ENCODE measurements at places on chromosomes 6 and 20.

DNA sequence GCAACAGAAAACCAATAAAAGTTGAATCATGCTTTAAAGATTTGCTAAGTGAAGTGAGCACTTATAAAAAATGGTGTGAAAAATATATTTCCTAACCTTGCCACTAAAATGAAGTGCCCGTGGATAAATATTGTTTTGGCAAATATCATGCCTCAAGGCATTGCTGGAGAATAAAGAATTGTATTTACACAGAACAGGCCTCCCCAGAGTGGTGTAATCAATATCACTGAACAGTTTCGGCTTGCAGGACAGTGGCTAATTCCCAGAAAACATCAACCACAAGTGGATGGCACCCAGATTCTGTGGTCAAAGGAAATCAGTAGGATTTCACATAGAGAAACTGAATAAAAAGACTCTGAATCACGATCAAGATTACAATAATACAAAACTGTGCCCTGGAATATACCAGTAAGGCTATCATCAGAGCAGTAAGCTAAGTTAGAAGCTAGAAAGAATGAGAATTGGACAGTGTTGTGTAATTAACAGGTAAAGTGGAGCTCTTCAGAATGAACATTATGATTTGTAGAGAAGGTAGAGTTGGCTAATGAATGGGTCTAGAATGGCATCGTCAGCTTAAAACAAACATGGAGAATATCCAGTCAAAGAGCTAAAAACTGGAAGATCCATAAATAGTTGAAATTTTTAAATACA, 1026.9 kb upstream of the ADGRB3 start:
- no peak for DNase-seq

- peak; percentile 99 for DNase-seq
Observed at GRCh38 chr20:2814587-2815051, at the start of gene C20orf141. TSS of gene C20orf141 (plus strand) at chr20:2814987. CDS start at chr20:2815185, 198 bp downstream.

DNA sequence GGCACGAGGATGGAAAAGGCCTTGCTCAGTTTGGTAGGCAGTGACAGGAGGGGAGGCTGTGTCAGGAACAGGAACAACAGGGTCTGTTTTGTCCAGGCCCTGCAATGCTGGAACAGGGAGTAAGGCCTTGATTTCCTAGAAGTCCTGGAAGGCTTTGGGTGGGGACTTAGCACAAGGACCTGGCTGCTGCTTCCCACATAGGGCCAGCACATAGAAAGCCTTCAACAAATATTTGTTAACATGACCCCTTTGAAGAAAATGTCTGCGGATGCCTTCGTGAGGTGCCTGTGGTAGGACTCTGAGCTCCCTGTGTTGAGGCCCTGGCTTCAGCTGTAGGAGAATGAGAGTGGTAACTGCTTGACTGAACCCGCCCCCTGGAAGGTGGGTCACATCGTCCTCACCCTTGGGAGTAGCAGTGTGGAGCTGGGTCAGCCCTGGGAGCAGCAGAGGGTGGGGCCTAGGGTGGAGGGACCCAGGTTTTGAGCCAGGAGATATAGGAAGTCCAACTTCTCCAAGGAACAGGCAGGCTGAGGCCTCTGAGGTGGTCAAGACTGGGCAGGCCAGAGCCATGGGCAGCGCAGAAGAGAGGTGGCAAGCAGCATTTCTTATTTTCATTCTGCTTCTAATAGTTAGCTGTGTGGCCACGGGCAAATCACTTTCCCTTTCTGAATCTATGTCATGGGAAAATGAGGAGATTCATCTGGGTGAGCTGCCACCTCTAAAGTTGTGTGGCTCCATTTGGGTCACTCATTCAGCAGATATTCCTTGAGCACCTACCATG, 50.0 kb downstream of the CNBD2 start:
- no peak for DNase-seq

GRCh38 chr20:9945408-9945807, 89.4 kb upstream of the ANKEF1 start:
- DNase-seq: peak; percentile 67

GRCh38 chr20:19893356-19893755, 123.8 kb upstream of the NAA20 start:
- DNase-seq: peak; percentile 55

DNA sequence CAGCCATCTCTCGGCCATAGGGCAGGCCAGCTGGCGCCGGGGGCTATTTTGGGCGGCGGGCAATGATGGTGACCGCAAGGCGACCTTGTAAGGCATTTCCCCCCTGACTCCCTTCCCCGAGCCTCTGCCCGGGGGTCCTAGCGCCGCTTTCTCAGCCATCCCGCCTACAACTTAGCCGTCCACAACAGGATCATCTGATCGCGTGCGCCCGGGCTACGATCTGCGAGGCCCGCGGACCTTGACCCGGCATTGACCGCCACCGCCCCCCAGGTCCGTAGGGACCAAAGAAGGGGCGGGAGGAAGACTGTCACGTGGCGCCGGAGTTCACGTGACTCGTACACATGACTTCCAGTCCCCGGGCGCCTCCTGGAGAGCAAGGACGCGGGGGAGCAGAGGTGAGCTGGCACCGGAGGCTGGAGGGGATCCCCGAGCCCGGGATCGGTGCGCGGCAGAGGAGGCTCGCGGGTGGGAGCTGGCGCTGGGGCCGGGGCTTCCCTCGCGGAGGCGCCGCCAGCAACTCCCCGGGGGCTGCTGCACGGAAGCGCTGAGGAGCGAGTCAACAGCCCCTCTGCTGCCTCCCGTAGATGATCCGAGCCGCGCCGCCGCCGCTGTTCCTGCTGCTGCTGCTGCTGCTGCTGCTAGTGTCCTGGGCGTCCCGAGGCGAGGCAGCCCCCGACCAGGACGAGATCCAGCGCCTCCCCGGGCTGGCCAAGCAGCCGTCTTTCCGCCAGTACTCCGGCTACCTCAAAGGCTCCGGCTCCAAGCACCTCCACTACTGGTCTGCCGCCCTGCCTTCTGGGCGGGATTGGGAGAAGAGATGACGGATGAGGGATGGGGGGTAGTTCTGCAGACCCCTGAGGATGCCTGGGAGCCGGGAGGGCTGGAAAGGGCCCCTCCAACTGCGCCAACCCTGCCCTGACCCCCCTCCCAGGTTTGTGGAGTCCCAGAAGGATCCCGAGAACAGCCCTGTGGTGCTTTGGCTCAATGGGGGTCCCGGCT, at the start of the genes CTSA and NEURL2:
Gene CTSA (plus strand): TSS at position 351 of the 999 bp plus-strand sequence. CDS start 234 bp downstream, at position 585.
Gene NEURL2 (minus strand): TSS at position 224 of the 999 bp plus-strand sequence. CDS start 217 bp downstream, at position 7.
- peak; percentile 96 for DNase-seq

- DNase-seq: no peak
Observed at GRCh38 chr6:15368186-15368585, 122.3 kb downstream of the JARID2 start.

DNA sequence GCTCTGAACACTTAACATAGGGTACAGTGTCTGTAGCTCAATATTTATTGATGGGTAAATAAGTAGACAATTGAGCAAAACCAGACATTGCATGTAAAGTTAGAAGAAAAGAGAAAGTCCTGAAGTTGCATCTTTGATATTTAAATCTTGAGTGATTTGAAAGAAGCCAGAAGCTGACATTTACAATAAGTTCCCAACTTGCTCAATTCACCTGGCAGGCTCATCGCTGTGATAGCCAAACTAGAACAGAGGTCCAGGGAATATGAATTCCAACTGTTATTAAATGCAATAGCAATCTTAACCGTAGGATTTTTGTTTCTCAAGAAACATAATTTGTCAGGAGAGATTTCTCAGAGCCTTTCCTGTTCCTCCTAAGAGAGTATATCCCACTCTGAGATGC, 65.9 kb upstream of the EDN1 start:
- no peak for DNase-seq

- peak; percentile 69 for DNase-seq
Observed at GRCh38 chr6:135438907-135439535, 58.5 kb downstream of the AHI1 start.

DNA sequence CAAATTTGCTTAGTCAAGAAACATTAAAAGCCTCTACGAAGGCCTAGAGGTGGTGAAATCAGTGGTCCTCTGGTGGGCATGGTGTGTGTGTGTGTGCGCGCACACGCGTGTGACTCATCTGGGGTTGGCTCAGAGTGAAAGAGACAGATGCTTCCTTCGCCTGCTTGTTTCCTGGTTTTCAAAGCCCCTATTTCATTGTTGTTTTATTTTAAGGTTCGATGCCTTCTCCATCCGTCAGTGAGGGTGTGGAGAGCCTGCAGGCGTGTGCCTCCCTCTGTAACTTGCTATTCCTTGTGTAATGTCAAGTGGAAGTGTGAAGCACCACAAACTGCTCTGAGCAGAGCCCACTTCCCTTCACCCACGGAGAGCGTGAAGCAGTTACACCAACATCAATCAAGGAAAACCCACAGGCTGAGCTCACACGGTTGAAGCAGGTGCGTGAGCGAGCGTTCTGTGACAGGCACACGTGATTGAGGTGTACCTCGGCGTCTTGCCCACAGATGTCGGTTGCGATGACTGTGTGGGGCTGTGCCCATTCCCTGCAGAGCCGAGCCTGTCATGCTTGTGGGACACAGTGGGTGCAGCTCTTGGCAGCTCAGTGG, 233.9 kb downstream of the PRL start:
- no peak for DNase-seq

DNA sequence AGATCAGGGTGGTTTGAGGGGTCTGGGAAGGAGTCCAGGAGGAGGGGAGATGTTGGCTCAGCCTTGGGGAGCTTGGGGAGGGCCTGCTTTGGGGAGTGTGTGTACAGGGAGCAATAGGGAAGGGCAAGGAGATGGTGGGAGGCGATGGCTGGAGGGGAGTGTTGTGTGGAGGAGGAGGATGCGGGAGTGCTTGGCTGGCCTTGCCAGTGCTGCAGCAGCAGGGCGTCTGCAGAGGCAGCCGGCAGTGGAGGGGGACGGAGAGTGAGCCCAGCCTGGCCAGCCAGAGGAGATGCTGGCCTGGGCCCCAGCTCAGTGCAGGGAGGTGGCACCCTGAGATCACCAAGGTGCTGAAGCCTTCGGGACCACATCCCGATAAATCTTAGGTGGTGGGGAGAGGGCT, 3.9 kb downstream of the IP6K3 start:
- DNase-seq: no peak

GRCh38 chr20:62906209-62906608, 20.1 kb downstream of the DIDO1 start:
- DNase-seq: no peak

DNA sequence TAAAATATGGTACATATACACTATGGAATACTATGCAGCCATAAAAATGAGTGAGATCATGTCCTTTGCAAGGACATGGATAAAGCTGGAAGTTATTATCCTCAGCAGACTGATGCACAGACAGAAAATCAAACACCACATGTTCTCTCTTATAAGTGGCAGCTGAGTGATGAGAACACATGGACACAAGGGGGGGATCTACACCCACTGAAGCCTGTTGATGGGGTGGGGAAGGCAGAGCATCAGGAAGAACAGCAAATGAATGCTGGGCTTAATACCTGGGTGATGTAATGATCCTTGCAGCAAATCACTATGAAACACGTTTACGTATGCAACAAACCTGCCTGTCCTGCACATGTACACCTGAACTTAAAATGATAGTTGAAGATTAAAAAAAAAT, 71.3 kb downstream of the MANEA start:
- no peak for DNase-seq

DNA sequence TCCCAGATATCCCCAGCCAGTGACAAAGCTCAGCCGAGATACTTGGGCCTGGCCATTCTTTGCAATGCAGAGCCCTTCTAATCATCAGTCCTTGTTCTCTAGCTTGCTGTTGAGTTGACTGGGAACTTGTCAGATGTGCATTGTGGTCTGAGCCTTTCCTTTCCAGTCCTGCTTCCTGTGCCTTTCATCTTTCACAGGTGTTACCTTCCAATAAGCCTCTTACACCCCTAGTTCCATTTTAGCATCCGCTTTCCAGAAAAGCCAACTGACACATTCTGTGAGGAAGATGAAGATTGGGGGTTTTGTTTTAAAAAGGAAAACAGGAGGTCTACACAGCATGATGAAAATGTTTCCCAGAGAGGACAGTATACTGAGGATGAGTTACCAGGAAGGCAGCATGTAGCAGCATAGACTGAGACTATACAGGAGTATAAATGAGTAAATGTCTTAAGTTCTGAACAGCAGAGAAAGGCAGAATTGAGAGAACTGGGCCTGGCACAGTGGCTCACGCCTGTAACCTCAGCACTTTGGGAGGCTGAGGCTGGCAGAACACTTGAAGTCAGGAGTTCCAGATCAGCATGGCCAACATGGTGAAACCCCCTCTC, 5.6 kb upstream of the CEP85L start:
- no peak for DNase-seq

DNA sequence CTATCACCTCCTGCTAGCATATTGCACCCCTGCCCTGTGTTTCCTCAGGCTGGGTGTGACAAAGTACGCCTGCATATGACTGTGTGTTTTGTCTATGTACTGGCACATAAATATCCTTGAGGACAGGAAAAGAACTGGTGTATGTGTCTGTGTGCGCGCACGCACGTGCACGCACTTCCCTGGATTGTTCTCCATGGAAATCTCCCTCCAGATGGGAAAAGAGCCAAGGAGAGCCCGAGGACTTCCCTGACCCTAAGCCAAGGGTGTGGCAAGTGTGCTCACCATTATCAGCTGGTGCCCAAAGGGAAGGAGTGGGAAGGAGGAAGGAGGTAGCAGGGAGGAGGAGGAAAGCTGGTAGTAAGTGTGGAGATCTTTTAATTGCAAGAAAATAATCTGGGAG, 117.6 kb downstream of the HIVEP2 start:
- DNase-seq: no peak

DNA sequence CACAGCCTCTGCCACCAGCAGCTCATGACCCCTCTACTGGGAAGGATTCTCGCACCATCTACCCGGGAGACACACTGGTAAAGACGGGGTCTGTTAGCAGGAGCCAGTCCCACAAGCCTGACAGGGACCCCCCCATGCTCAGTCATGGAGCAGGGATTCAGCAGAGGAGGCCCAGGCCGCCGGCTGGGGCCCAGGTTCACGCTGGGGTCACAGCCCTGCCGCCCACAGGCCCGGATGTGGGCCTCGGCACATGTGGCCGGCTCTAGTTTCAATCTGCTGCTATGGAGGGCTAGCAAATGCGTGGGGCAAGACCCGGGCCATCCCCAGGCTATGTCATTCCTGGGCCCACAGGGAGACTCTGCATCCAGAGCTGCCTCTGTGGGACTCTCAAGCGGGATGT, 25.1 kb downstream of the PXDC1 start:
- no peak for DNase-seq

DNA sequence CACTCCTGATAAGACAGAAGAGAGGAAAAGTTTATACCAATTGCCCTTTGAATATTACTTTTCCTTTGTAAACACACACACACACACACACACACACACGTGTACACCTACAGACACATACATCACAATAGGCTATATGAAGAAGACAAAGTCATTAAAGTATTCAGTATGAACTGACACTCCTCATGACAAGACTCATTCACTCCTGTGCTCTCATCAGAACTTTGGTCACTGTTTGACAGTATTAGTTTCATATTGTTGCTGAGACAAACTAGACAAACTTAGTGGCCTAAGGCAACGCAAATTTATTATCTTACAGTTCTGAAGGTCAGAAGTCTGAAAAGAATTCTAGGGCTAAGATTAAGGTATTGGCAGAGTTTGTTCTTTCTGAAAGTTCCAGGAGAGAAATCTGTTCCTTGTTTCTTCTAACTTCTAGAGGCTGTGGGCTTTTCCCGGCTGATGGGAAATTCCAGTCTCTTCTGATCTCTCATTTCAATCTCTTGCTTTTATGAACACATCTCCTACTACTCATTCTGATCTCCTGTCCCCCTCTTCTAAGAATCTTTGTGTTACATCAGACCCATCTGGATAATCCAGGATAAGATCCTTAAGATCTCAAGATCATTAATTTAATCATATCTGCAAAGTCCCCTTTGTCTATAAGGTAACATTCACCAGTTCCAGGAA, 171.3 kb downstream of the HACE1 start:
- DNase-seq: no peak

GRCh38 chr6:11424395-11425034, 113.0 kb upstream of the TMEM170B start:
- peak; percentile 47 for DNase-seq

- no peak for DNase-seq
Observed at GRCh38 chr20:40470445-40471260, 218.4 kb downstream of the MAFB start.

- no peak for DNase-seq
Observed at GRCh38 chr20:23488996-23489395, 1.9 kb upstream of the CST8 start.

Data from ELR (cell line).